ENCODE measurements at places on chromosomes 12 and 14.

- no peak for DNase-seq
These were observed 136.7 kb downstream of the PDE3A start for GRCh38 chr12:20505056-20505455.

- no peak for DNase-seq
These were observed 170.0 kb upstream of the RMST start for GRCh38 chr12:97292588-97292987.

DNA sequence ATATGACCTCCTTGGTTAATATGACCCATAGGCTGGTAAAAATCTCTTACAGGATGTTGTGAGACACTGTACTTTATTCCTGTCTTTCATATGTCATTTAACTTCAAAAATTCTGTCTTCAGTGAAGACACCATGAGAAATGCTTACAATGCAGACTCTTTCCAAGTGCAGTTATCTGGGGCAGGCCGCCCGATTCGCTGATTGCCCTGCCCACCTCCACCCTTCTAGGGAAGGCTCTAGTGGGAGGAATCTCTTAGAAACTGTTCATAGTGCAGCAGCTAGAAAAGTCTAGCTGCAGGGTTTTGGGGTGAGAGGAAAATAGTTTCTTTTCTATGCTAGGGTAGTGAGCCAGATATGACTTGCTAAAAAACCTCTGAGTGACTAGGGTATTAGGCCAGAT is 15.0 kb upstream of the CIPC start:
- no peak for DNase-seq

- DNase-seq: no peak
These were observed 165.7 kb downstream of the TBX5 start for GRCh38 chr12:114240288-114240687.

- DNase-seq: no peak
These were observed 58.8 kb downstream of the PIK3C2G start for GRCh38 chr12:18320036-18320617.

GRCh38 chr12:40760821-40761220 is 68.6 kb downstream of the CNTN1 start:
- DNase-seq: no peak

- DNase-seq: no peak
These were observed 54.3 kb upstream of the NPFF start for GRCh38 chr12:53561590-53561953.

- DNase-seq: no peak
These were observed 41.4 kb downstream of the PTPRQ start for GRCh38 chr12:80485222-80485987.

DNA sequence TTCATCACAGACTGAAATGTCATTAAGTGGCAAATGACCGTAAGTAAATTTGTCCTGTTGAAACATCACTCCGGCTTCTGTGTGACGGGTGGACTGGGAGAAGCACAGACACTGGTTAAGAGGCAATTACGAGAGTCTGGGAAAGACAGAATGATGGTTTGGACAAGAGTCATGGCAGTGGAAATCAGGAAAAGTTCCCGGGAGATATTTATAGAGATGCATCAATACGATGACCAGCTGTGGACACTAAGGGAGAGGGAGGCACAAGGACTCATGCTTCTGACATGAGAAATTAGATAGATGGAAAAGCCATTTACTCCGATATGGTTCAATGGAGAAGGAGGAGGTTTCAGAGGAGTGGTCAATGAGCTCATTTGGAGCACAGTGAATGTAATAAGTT is 27.3 kb downstream of the CKAP4 start:
- DNase-seq: no peak

- no peak for DNase-seq
These were observed 20.6 kb upstream of the CPM start for GRCh38 chr12:68953536-68953935.

DNA sequence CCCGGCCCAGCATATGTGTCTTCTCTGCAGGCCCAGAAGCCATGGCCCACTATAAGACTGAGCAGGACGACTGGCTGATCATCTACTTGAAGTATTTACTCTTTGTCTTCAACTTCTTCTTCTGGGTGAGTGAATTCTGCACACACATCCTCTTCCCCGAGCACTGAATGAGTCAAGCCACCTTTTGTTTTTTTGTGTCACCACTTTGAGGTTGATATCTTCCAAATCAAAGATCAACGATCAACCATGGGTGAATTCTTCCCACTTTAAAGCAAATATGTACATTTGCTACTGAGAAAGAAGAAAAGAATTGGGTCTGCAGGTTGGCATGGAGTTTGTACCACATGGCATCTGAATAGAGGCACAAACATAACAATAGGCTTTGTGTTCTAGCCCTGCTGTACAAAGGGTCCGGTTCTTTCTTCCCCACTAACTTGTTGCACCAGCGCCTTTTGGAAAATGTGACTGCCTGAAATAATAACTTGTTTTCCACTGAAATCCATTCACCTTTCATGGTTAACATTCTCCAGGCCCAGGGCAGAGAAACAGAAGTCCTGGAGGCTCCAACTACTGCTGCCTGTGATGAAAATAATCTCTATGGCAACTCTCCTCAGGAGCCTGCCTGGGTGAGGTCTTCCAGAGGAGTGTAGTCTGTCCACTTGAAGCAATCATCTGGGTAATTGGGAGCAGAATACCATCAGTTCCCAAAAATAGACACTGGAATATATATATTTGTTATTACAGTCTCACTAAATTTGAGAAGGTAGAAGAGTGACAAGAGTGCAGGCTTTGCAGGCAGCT is 27.6 kb downstream of the TSPAN11 start:
- DNase-seq: no peak

- no peak for DNase-seq
These were observed 747.4 kb downstream of the VRK1 start for GRCh38 chr14:97544571-97544970.

GRCh38 chr14:60648934-60649874 is at the start of gene SIX1:
SIX1 (minus strand) TSS chr14:60649477; CDS start chr14:60649189, 288 bp downstream.
- no peak for DNase-seq

DNA sequence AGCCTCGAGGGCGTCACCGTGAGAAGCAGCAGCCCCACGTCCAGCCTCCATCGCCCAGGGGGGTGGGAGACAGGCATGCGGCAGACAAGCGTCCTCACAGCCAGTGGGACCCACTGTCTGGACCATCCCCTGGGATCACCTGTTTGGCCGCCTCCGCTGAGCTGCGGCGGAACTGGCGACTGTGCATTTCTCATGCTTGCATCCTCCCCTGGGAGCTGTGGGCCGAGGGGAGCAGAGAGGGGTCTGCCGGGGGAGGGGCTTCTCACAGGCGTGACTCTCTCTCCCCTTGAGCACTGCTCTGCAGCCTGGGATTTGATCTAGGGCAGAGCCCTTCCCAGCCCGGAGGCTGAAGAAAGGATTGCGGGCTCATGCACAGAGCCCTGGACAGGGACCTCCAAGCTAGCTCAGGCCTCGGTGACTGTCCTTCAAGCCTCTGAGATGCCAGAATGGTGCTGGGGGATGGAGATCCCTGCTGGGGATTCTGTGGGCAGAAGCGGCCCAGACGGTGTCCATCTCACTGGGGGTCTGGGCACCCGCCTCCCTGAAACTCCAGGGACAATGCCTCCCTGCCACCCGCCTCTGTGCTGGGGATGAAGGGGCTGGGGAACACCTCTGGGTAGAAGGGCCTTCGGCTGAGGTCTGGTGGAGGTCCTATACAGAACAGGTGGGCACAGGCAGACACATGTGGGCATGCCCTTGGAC is 61.1 kb downstream of the PRIMA1 start:
- DNase-seq: no peak

- no peak for DNase-seq
These were observed 23.9 kb downstream of the PALS1 start for GRCh38 chr14:67265131-67265530.

GRCh38 chr12:104131609-104132008 is 6.4 kb downstream of the NFYB start:
- no peak for DNase-seq

DNA sequence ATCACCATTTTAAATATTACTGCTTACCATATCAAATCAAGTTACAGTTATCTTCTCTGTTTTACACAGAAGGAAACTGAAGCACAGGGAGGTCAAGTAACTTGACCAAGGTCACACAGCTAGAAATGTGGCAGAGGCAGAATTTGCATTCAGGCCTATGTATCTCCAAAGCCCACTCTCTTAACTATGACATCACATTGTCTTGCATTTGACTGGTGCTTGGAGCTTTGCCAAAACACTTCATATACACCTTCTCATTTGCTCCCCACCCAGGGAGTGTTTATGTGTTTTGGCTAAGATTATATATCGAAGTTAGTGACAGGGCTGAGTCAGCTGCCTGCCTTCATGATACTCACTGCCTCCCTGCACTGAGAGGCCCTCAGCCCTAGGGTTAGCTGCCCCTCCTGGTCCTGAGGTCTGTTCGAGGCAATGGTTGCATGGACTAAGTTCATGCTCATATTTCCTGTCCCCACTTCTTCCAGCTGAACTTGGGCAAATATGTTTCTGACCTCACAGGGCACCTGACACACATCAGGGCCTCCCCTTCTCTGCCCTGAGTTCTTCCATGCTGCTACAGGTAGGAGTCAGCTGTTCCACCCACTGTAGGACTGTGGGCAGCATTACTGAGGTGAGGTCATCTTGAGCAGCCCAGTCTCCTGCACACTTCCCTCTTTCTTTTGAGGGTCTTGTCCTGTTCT is 1.8 kb downstream of the GALNT6 start:
- DNase-seq: no peak
